ENCODE measurements at places on chromosomes 2 and 18.

DNA sequence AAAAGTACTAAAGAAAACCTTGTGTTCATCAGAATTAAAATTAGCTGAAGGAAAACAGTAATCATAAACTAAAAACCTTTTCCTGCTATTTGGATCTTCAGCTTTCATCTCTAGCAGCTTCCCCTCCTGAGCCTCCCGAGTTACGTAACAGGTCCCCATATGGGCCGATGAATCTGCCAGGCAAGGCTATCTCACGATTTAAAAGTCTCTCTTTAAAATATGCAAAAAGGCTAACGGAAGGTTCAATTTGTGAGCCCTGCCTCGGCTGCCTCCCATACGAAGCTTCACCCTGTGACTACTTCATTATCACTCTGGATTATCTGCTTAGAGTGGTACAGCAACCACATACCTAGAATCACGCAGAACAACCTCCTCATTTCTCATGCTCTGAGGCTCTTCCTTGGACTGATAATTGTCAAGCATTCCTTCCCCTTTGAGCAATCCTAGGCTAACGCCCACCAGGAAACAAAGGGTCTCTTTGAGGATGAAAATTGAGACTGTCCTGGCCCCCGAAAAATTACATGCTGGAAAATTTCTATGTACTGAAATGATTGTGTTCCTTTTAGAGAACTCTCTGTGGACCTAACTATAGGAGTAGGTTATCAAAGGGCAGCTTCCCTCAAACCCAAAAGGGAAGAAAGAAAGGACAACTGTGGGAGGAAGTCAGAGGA, 147.4 kb downstream of the ZEB2 start:
- H3K36me3 ChIP-seq, result no peaks in the 10 kb centered on the region
- H3K27ac ChIP-seq, result peak overlapping the region; percentile 50
- H3K27me3 ChIP-seq, result peaks cover 3% of the 10 kb centered on the region
- H3K4me1 ChIP-seq, result peaks cover 35% of the 10 kb centered on the region
- DNase-seq, result no peak

- no peaks in the 10 kb centered on the region for H3K36me3 ChIP-seq
- peaks cover 3% of the 10 kb centered on the region for H3K27me3 ChIP-seq
- H3K27ac ChIP-seq, result no peak overlapping the region
- no peak overlapping the region for H3K4me3 ChIP-seq
Observed at GRCh38 chr18:48222118-48222517, 187.1 kb downstream of the ZBTB7C start.

DNA sequence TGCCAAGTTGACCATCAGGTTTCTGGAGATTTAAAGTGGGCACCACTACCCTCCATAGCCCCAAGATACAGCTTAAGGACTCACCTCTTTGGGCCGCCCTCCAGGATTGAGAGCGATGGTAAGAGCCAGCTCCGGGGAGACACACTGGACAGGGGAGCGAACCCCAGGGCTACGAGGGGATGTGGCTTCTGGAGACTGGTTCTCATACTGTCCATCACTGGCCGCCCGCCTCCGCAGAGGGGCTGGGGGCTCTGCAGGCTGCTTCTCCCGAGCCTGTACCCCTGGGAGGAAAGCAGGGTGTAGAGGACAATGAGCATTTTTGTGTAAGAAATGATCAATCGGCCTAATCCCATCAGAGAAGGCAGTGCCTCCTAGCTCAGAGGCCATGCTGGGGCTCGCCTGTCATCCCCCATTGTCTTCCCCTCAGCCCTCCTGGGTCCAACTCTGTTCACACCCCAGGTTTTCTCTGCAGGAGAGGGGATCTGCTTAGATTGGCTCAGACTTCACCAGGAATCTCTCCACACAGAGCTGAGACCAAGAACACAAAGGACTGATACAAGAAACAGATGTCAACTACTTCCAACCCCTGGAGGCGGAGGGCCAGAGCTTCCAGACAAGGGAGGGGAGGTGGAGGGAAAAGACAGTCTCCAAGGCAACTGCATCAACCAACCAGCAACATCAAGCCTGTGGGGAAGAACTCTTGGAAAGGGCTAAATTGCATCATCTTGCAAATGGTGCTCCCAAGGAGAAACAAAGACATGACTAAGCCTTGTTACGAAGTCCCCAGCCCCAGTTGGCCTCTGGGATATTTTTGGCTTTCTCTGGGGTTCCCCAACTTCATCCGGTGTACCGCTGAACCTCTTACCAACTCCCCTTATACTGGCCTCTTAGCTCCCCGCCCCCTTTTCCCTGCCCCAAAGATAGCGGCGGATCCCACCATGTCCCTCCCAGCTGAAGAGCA, 166.6 kb downstream of the TNS1 start:
- H3K27ac ChIP-seq, result no peak overlapping the region
- no peak for DNase-seq
- no peak overlapping the region for H3K4me3 ChIP-seq
- H3K4me1 ChIP-seq, result no peaks in the 10 kb centered on the region
- H3K36me3 ChIP-seq, result no peaks in the 10 kb centered on the region
- peaks cover 10% of the 10 kb centered on the region for H3K27me3 ChIP-seq

- H3K4me3 ChIP-seq, result no peak overlapping the region
- peaks cover 7% of the 10 kb centered on the region for H3K4me1 ChIP-seq
- H3K27ac ChIP-seq, result no peak overlapping the region
- no peak for DNase-seq
- H3K36me3 ChIP-seq, result no peaks in the 10 kb centered on the region
Observed at GRCh38 chr2:218904176-218904575, 23.5 kb downstream of the WNT10A start.
